ENCODE measurements at places on chromosomes 12 and 14.

DNA sequence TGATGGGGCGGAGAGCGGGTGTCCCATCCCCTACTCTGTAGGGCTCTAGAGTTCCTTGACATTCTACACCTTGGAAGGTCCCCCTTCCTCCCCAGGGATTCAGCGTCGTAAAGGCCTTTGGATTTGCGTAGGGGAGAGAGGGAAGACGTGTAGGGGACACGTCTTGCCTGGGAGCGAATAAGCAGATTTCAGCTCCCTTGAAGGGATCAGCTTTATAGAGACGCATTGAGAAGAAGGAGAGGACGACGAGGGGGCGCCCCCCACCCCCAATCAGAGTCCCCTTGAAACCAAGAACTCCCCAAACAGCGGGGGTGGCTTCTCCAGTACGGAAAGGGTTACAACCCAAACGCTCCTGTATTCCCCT, 324 bp downstream of the CALCOCO1 start:
- DNase-seq, result peak; percentile 45

DNA sequence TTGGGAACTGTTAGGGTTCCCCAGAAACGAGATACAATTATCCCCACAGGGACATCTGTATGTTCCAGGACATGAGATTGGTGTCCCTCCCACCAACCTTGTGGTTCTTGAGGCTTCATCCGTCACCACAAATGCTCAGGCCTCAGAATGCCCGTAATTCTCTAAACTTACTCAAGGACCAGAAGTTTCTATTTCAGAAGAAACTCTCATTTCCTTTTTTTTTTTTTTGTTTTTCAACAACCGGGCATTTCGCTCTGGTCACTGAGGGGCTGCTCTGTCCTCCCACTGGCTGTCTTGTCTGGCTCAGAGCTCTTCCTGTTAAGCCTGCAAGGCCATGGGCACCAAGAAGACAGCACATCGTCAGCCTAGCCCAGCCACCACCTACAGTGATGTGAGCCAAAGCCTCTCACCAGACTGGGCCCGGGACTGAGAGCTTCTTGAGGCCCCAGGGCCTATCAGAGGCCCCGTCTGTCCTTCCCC, 36.2 kb downstream of the VDR start:
- no peak for DNase-seq

DNA sequence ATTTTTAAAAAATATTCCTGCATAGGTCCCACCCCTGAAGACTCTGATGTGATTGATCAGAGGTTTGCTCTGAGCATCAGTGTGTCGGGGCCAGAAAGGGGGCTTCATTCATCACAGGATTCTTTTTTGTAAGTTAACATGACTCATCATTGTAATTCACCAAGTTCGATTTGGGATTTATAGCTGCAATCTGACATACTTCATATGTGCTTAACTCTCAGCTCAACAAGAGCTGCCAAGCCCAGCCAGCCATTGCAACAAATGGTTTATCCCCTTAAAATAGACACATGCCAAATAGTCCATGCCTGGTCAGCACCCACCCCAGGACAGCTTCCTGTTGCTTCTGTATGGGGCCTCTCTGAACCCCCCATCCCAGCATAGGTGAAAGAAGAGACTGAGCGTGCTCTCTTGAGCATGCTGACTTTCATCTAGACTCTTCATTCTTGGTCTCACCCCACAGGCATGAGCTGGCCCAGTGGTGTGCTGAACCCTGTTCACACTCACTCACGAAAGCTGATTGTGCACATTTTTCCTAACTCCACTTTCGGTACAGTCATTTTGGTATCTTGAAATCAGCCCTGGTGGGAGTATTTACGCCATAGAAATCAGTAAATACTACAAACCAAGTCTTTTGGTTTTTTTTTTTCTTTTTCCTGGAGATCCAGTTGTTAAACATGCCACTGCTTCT, 101.4 kb downstream of the STAB2 start:
- DNase-seq, result no peak

- DNase-seq, result no peak
These were observed 112.1 kb upstream of the NPAS3 start for GRCh38 chr14:32826404-32827082.

DNA sequence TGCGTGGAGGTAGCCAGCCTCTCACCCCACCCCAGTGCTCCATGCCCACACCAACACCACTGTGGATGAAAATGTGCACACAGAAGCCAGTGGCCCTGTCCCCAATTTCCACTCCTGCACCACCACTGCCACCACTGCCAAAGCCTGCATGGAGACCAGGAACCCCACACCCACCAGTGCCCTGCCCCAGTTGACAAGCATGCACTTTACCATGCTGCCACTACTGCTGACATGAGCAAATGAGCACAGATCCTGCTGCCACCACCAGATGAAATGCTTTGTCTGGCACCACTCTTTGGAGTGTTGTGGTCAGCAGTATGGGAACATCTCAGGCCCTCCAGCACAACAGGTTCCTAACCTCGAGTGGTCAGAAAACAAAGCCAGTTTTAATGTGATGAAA, 104.1 kb downstream of the ATXN7L3B start:
- no peak for DNase-seq

DNA sequence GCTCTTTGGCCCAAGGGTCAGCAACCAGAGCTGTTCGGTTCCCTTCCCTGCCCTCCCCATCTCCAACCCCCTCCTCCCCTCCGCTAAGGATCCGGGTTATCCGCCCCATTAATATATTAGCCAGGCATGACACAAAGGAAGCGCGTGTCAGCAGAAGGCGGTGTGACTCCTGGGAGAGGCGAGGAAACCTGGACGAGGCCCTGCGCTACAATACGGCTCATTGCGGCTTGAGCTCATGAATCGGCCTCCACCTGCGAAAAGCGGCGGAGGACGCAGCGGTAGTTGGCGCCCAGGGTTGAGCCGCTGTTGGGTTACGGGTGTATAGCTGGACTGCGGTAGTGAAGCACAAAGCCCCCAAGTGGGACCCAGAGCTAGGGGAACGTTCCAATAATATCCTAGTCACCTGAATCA, 9.9 kb downstream of the FOXA1 start:
- DNase-seq, result no peak

DNA sequence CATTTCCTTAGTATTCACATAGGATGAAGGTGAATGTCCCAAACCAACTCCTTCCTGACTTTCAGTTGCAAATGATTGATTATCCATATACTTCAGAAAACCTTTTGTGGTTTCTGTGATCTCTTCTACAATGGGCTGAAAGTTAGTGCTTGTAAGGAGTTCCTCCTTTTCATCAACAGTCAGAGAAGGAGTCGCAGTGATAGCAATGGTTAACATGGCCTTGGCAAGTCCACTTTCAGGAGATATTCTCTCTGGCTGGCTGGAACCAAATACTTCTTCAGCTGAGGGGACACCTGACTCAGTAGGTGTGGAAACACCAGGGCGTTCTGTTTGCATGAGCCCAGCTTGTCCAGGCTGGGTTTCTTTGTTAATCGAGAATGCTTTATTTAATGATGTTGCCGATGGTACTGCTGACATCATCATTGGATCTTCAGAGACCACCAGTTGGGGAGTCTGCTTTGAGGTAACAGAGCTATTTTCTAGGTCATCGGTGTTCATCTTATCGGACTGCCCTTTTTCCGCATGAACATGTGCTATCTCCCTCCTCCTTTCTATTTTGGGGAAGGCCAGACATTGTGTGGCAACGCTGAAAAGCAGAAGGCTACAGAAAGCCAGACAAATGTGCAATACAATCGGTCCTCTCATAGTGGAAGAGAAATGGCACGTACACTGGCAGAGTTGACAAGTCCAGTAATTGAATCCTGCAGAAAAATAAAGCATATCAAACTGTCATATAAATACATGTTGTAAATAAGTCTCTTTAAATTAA, 13.1 kb downstream of the ARMH4 start:
- DNase-seq, result no peak

GRCh38 chr12:117084405-117085317, 14.6 kb downstream of the TESC start:
- no peak for DNase-seq
